ENCODE measurements at places on chromosomes 2 and 18. TPM values are rescaled to one million over a fixed set of nuclear protein-coding genes. Genes with fewer than 3 reads are reported as not detected.

GRCh38 chr2:205020673-205021072 is 475.4 kb downstream of the PARD3B start:
- no peak overlapping the region for H3K27ac ChIP-seq
- H3K4me3 ChIP-seq, result no peak overlapping the region
- no peaks in the 10 kb centered on the region for H3K27me3 ChIP-seq

DNA sequence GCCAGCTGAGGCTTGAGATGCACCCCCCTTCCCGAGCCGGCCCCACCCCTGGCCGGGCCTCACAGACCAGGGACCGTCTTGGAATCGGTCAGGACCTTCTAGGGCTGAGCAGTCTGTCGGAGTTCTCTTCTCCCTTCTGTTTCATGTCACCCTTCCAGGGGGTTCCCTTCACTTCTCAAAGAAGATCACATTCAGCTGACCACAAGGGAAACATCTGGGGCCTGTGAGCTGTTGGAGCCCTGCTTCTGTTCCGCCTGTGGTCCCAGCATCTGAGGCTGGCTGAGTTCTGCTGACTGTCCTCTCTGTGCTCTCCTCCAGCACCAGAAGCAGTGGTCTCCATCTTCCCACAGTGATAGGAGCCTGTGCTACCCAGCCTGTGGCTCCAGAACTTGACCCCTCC is 106.5 kb downstream of the SEPTIN10 start:
- no peak overlapping the region for H3K4me3 ChIP-seq
- H3K4me1 ChIP-seq, result no peaks in the 10 kb centered on the region
- H3K27ac ChIP-seq, result no peak overlapping the region
- DNase-seq, result peak; percentile 60

Gene SCYGR4
- not detected for total RNA-seq

DNA sequence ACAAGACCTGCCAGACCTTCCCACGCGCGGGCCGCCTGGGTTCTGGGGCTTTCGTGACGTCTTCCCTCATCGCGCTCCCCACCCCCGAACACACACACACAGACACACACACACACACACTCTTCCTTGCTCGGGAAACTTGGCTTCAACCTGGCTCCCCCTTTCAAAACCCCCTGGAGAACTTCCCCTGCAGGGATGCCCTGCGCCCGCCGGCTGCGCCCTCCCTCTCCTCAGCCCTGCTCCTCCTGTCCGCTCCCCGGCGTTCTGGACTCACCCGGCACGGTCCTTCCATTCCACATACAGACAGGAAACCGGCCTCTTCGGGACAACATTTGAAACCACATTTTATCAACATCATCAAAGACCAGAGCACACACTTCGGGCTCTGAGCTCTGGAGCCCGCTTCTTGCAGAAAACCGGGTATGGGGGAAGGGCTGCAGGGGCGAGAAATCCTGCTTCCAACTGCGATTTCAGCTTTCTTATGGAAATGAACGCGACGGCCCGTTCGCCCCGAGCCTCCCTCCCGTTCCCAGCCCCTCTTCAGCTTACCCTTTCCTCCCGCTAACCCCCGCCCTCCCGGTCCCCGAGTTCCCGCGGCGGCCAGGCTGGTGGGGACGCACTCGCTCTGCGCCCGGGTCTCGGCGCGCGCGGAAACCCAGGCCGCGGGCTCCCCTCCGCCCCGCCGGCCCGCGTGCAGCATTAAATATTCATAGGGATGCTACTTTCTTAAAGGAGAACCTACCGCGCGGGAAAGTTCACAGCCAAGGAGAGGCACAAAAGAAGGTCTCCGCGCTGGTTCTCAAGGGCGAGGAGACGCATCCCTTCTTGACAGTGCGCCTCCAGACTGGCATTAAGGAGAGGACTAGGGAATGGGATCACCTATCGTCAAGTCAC is 18.3 kb downstream of the POU3F3 start:
- H3K27ac ChIP-seq, result no peak overlapping the region
- H3K36me3 ChIP-seq, result no peaks in the 10 kb centered on the region
- no peak for DNase-seq
- H3K27me3 ChIP-seq, result peaks cover 62% of the 10 kb centered on the region
- H3K4me3 ChIP-seq, result peak overlapping the region; percentile 67

DNA sequence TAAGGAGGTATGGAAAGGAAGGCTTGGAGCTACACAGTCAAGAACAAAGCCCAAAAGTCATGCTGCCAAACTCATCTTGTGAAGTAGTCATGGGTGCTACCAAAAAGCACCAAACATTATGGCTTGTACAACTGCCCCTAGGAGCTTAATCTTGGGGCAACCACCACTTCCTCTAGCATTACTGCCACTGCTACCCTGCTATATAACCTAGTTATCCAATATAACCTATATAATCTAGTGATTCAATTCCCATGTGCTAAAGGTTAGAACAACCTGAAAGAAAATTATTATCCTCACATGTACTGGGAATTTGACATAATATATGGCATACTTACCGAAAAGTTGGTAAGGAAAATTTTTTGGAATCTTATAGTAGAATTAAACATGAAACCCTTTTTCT is 102.6 kb upstream of the RBBP8 start:
- H3K27ac ChIP-seq, result no peak overlapping the region
- no peak overlapping the region for H3K4me3 ChIP-seq
- no peak for DNase-seq
- H3K4me1 ChIP-seq, result no peaks in the 10 kb centered on the region

Gene CCDC178
- total RNA-seq, result not detected

Gene PFN4
- not detected for total RNA-seq

DNA sequence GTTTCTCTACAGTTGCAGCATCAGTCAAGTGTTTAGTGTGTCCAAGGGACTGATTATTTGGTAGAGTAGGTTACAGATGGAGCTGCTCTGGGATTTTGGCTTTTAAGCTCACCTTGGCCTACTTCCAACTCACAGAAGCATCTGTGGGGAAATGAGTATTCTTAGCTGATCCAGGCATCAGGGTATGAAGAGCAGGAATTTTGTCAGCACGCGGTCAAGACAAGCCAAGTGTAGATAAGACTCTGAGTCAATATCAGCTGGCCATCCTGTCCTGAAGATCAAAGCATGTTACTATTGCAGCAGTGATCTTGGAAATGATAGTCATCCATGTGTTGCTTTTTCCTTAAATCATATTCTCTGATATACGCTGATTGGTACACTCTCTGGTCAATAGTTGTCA is 24.4 kb downstream of the SERPINB4 start:
- H3K27me3 ChIP-seq, result no peaks in the 10 kb centered on the region
- H3K4me1 ChIP-seq, result no peaks in the 10 kb centered on the region
- H3K36me3 ChIP-seq, result no peaks in the 10 kb centered on the region
- DNase-seq, result no peak
- no peak overlapping the region for H3K27ac ChIP-seq

GRCh38 chr2:241495172-241496002 is 13.0 kb downstream of the STK25 start:
- no peak for DNase-seq
- no peak overlapping the region for H3K4me3 ChIP-seq
- no peak overlapping the region for H3K27ac ChIP-seq

- H3K36me3 ChIP-seq, result no peaks in the 10 kb centered on the region
- H3K4me1 ChIP-seq, result no peaks in the 10 kb centered on the region
- H3K27me3 ChIP-seq, result no peaks in the 10 kb centered on the region
- DNase-seq, result no peak
Measured at GRCh38 chr18:77405096-77405495, 155.4 kb downstream of the GALR1 start.

GRCh38 chr2:15298770-15299169 is 262.4 kb downstream of the NBAS start:
- no peak overlapping the region for H3K4me3 ChIP-seq
- DNase-seq, result no peak
- H3K4me1 ChIP-seq, result no peaks in the 10 kb centered on the region
- H3K27ac ChIP-seq, result no peak overlapping the region
- H3K36me3 ChIP-seq, result peaks cover 53% of the 10 kb centered on the region

GRCh38 chr18:4096486-4096885 is 358.6 kb downstream of the DLGAP1 start:
- no peaks in the 10 kb centered on the region for H3K36me3 ChIP-seq
- no peak for DNase-seq
- H3K4me1 ChIP-seq, result no peaks in the 10 kb centered on the region
- H3K27ac ChIP-seq, result no peak overlapping the region
- no peaks in the 10 kb centered on the region for H3K27me3 ChIP-seq
- H3K4me3 ChIP-seq, result no peak overlapping the region

DNA sequence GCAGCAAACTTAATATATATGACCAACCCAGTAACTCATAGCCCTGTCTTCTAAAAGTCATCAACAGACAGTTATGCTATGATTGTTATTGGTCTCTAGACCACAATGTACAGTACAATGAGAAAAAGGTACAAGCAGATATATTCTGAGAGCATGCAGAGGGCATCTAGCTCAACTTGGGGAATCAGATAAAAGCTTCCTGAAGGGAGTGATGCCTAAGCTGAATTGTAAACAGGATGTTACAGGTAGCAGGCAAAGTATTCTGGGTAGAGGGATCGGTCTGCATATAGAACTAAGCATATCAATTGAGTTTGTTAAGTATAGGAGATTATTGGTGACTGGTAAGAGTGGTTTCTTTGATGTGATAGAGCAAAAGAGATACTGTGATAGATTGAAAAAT is 30.3 kb downstream of the ME2 start:
- no peaks in the 10 kb centered on the region for H3K27me3 ChIP-seq
- DNase-seq, result no peak
- no peak overlapping the region for H3K27ac ChIP-seq
- peaks cover 28% of the 10 kb centered on the region for H3K36me3 ChIP-seq
- no peaks in the 10 kb centered on the region for H3K4me1 ChIP-seq

Gene ATOH8
- total RNA-seq, result 23.2 TPM

DNA sequence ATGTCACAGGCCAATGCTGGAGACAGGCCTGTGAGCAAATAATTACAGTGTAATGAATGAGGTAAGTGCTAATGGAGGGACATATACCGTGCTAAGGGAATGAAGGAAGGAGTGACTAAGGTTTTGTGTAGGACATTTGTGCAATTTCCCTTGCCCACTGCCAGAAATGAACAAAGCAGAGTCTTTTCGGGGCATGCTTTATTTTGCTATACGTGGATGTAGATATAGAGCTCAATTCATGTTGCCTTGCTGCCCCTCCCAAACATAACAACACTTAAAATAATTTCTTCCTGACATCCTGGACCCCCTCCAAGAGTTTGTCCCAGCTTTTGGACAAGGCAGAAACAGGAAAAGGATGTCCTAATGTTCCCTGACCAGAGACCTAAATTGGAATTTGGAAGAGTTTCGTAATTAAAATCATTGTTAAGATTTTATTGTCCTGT is 23.7 kb upstream of the CD28 start:
- H3K4me1 ChIP-seq, result peaks cover 38% of the 10 kb centered on the region
- H3K36me3 ChIP-seq, result no peaks in the 10 kb centered on the region
- no peak overlapping the region for H3K27ac ChIP-seq
- H3K4me3 ChIP-seq, result no peak overlapping the region
- DNase-seq, result peak; percentile 50

GRCh38 chr2:229641676-229642075 is 72.7 kb downstream of the DNER start:
- H3K4me3 ChIP-seq, result no peak overlapping the region
- no peak for DNase-seq
- H3K36me3 ChIP-seq, result no peaks in the 10 kb centered on the region
- no peak overlapping the region for H3K27ac ChIP-seq

DNA sequence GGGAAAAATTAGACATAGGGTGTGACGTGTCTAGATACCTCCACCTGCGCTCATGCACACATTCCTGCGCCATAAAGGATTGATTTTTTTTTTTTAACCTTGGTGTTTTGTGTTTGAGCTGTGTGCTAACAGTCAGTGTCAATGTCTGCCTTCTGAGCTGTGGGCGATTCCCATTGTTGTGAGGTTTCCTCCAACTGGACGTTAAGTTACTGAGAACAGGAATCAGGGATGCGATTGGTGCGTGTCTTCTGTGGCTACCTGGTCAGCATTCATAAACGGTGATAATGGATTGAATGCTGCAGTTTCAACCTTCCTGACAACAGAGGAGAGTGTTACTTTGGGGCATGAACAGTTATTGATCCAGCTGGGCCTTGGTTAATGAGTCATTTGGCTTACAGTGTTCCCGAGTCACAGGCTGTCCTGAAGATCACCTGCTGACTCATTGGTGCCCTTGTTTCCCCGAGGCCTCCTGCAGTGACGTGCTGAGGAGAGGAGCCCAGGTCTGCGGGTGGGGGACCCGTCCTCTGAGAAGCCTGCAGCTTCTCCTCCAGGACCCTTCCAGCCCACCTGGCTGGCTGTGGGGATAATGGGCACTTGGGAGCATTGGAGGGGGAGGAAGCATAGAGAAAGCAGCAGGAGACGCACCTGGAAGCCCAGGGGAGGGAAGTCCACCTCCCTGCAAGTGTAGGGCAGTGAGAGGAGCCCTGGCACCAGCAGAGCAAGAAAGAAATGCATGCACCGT is 25.8 kb upstream of the CABYR start:
- no peak overlapping the region for H3K4me3 ChIP-seq
- H3K36me3 ChIP-seq, result peaks cover 17% of the 10 kb centered on the region
- no peak for DNase-seq
- no peaks in the 10 kb centered on the region for H3K4me1 ChIP-seq

DNA sequence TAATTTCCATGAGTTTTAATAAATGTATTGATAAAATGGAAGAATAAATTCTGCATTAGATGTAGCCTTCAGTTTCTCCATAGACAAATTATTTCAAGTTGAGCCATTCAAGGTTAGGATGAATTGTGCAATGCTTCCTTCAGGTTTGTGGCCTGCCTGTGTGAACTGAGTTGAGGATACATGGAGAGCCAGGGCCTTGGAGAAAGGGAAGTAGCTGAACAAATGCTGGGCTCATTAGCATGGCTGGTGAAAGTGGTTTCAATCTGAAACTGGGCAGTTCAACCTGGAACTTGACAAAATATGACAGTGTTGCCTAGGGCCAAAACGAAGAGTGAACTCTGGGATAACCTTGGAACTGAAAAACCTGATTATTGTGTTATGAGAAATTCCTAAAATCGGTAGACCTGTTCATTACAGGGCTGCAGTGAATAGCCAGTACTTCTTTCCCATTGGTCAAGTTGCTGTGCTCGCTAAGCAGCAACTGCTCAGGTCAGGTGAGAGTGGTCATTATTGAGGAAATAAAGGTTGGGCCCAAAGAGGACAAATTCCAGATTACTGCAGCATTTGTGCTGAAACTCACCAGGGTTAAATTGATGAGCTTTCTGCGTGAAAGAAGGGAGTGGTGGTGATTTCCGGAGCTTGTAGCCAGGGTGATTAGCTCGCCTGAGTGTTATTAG is 12.7 kb downstream of the INPP1 start:
- no peak overlapping the region for H3K4me3 ChIP-seq
- H3K4me1 ChIP-seq, result peaks cover 68% of the 10 kb centered on the region
- H3K27ac ChIP-seq, result no peak overlapping the region
- no peaks in the 10 kb centered on the region for H3K36me3 ChIP-seq

GRCh38 chr2:47009253-47009767 is 93.7 kb upstream of the MCFD2 start:
- H3K4me1 ChIP-seq, result peaks cover 70% of the 10 kb centered on the region
- H3K27ac ChIP-seq, result peak overlapping the region; percentile 75
- no peaks in the 10 kb centered on the region for H3K27me3 ChIP-seq
- peaks cover 70% of the 10 kb centered on the region for H3K36me3 ChIP-seq

Gene ADRA2B
- not detected for total RNA-seq

Gene PARD6G
- 3.6 TPM for total RNA-seq

DNA sequence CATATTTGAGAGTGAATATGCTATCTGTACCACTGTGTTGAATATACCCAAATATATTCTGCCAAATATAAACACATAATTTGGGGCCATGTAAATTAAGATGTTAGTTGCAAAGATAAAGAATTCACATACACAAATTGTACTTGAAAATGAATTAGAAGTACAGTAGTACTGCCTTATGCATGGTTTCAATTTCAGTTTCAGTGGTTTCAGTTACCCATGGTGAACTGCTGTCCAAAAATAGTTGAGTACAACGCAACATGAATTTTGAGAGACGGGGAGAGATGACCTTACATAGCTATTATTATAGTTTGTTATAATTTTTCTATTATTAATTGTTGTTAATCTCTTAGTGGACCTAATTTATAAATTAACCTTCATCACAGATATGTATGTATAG is 1313.0 kb upstream of the FAM98A start:
- no peaks in the 10 kb centered on the region for H3K27me3 ChIP-seq
